ENCODE measurements at places on chromosomes 2 and 18.
A peak's percentile ranks its signal among the peaks of the same experiment; 100 is the strongest.

GRCh38 chr2:6358546-6358945 lies 507.2 kb downstream of the CMPK2 start:
- H3K36me3 ChIP-seq, result no peaks in the 10 kb centered on the region
- H3K27ac ChIP-seq, result no peak overlapping the region
- H3K27me3 ChIP-seq, result no peaks in the 10 kb centered on the region
- H3K4me3 ChIP-seq, result no peak overlapping the region
- no peaks in the 10 kb centered on the region for H3K4me1 ChIP-seq
- no peak for DNase-seq

GRCh38 chr18:3150274-3150673 lies 69.5 kb downstream of the MYOM1 start:
- DNase-seq, result no peak
- no peak overlapping the region for H3K27ac ChIP-seq
- peaks cover 10% of the 10 kb centered on the region for H3K4me1 ChIP-seq
- no peaks in the 10 kb centered on the region for H3K27me3 ChIP-seq
- peaks cover 2% of the 10 kb centered on the region for H3K36me3 ChIP-seq

DNA sequence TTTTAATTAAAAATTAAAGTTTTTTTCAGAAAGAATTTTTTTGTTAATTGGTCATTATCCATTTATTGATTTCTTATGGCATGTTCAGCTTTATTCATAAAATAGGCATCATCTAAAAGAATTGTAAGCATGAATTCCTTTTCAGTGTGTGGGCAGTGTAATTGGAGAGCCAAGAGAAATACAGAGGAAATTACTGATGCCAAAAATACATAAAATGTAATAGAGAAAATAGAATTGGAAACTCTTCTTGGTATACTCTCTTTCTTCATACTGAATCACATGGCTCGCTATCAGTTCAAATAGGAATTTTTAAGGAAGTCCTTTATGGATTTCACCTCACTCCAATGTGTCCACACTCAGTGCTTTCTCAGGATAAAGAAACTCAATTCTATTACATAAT lies 663.6 kb upstream of the NRXN1 start:
- no peak overlapping the region for H3K4me3 ChIP-seq
- no peaks in the 10 kb centered on the region for H3K4me1 ChIP-seq
- no peak for DNase-seq
- H3K27me3 ChIP-seq, result no peaks in the 10 kb centered on the region
- no peak overlapping the region for H3K27ac ChIP-seq

DNA sequence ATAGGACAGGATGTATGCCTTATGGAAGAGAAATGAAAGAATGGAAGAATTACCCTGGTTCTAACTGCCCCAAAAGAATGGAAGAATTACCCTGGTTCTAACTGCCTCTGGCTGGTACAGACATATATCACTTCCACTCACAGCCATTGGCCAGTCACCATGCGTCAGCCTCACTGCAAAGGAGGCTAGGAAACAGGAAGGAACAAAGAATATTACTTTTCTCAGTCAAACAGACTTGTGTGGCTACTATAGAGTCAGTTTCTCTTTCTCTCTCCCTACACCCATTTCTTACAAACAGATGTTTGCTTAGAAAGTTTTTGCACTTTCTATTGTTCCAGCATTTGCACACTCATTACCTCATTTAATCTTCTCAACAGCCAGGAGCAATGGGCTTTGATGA lies 1111.1 kb upstream of the KLHL29 start:
- H3K27me3 ChIP-seq, result no peaks in the 10 kb centered on the region
- no peaks in the 10 kb centered on the region for H3K4me1 ChIP-seq
- no peaks in the 10 kb centered on the region for H3K36me3 ChIP-seq

DNA sequence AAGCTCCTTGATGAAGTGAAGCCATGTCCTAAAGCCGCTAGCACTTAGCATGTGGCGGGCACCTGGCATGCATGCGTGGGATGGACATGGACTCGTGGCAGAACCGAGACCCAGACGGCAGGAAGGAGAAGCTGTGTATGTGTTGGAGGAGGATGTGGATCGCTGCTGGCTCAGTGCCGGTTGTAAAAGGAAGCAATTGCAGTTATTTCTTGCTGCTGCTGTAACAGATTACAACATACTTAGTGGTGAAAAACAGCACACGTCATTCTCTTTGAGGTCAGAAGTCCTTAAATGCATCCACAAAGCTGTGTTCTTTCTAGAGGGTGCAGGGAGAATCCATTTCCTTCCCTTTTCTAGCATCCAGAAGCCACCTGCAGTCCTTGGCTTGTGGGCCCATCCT lies 74.6 kb downstream of the AGAP1 start:
- H3K27me3 ChIP-seq, result peaks cover 59% of the 10 kb centered on the region
- H3K4me1 ChIP-seq, result no peaks in the 10 kb centered on the region
- no peaks in the 10 kb centered on the region for H3K36me3 ChIP-seq
- H3K4me3 ChIP-seq, result no peak overlapping the region
- no peak for DNase-seq

DNA sequence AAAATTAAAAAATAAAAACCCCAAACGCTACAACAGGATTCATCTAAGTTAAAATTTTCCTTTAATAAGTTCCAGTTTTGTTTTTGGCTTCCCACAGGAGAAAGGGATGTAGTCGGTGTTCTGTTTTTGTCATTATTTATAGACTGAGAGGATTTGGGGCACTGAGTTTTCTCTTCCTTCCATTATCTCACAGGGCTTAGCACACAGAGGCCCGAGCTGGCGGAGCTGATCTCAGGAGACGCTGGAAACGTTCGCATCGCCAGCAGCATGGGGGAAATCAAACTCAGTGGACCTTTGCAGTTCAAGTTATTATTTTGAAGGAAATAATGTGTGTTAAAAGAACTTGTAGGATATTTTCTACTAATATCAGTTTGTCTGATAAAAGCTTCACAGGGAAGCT lies 669.7 kb upstream of the SALL3 start:
- H3K36me3 ChIP-seq, result no peaks in the 10 kb centered on the region
- no peak overlapping the region for H3K4me3 ChIP-seq
- H3K27me3 ChIP-seq, result peaks cover 1% of the 10 kb centered on the region
- H3K27ac ChIP-seq, result no peak overlapping the region

GRCh38 chr2:150101947-150102346 lies 385.5 kb downstream of the RND3 start:
- no peaks in the 10 kb centered on the region for H3K36me3 ChIP-seq
- no peak for DNase-seq
- no peaks in the 10 kb centered on the region for H3K27me3 ChIP-seq
- no peaks in the 10 kb centered on the region for H3K4me1 ChIP-seq
- H3K4me3 ChIP-seq, result no peak overlapping the region
- no peak overlapping the region for H3K27ac ChIP-seq

- peaks cover 12% of the 10 kb centered on the region for H3K27me3 ChIP-seq
- no peak for DNase-seq
- no peak overlapping the region for H3K4me3 ChIP-seq
- H3K27ac ChIP-seq, result no peak overlapping the region
Observed at GRCh38 chr18:43571078-43571689, 293.9 kb upstream of the SYT4 start.

DNA sequence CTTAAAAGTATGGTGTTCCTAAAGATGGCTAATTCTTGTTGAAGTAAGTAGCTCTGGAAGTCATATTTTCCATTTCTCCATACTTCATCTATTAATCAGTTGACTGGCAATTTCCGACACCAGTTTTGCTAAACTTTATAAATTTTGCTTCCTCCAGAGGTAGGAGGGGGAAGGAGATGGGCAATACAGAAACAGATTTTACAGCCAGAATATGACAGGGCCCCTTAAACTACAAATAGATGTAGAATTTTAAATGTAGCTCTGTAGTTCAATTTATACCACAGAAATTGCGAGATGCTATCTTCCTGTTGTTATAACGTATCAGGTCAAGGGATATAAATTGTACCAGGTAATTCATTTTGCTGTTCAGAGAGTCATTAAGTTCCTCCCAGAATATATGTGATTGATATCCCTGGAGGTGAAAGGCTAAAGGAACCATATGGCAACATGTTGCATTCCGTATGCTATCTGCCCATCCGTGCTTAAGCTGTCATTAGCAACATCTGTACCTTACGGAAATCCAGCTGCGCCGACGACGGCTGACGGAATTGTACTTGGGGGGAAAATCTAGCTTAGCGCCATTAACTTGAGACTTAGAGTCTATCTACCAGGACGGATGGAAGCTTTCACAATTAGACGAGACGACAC lies 8.4 kb upstream of the NR4A2 start:
- H3K27me3 ChIP-seq, result no peaks in the 10 kb centered on the region
- DNase-seq, result peak; percentile 21
- H3K4me3 ChIP-seq, result peak overlapping the region; percentile 96
- H3K4me1 ChIP-seq, result peaks cover 12% of the 10 kb centered on the region

GRCh38 chr18:616380-616995 lies 19.7 kb downstream of the CLUL1 start:
- no peak overlapping the region for H3K4me3 ChIP-seq
- H3K27me3 ChIP-seq, result peaks cover 28% of the 10 kb centered on the region
- H3K27ac ChIP-seq, result no peak overlapping the region
- peaks cover 2% of the 10 kb centered on the region for H3K4me1 ChIP-seq
- H3K36me3 ChIP-seq, result peaks cover 2% of the 10 kb centered on the region

GRCh38 chr2:134725876-134726275 lies 7.1 kb upstream of the TMEM163 start:
- peaks cover 48% of the 10 kb centered on the region for H3K27me3 ChIP-seq
- H3K36me3 ChIP-seq, result peaks cover 2% of the 10 kb centered on the region
- no peak for DNase-seq

DNA sequence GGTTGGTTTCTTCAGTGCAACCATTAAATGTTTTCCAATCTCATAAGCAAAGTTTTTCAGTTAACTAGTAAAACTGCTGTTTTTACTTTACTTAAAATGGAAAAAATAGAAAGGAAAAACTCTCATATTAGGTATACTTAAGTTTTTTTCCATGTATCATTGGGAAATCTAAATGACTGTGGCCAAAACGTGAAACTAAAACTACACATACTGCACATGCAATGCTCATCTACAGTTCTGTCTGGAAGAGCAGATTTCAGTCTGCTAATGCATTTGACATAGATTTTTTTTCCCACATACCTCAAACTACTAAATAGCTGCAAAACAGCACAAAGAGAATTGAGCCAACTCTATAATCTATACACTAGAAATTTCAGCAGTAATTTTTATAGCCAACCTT lies 62.6 kb downstream of the COL5A2 start:
- H3K27me3 ChIP-seq, result peaks cover 13% of the 10 kb centered on the region
- no peak overlapping the region for H3K27ac ChIP-seq
- H3K4me1 ChIP-seq, result no peaks in the 10 kb centered on the region
- no peak overlapping the region for H3K4me3 ChIP-seq
- DNase-seq, result no peak

- H3K27ac ChIP-seq, result no peak overlapping the region
- no peaks in the 10 kb centered on the region for H3K4me1 ChIP-seq
- no peak overlapping the region for H3K4me3 ChIP-seq
- no peak for DNase-seq
- peaks cover 5% of the 10 kb centered on the region for H3K27me3 ChIP-seq
Observed at GRCh38 chr2:239792405-239793084, 232.6 kb downstream of the NDUFA10 start.

GRCh38 chr2:158325031-158325781 lies 131.3 kb downstream of the CCDC148 start:
- H3K27ac ChIP-seq, result no peak overlapping the region
- no peak overlapping the region for H3K4me3 ChIP-seq
- H3K36me3 ChIP-seq, result no peaks in the 10 kb centered on the region
- DNase-seq, result no peak

GRCh38 chr2:143241403-143242088 lies 112.3 kb downstream of the ARHGAP15 start:
- H3K27me3 ChIP-seq, result no peaks in the 10 kb centered on the region
- H3K36me3 ChIP-seq, result peaks cover 5% of the 10 kb centered on the region
- H3K4me1 ChIP-seq, result peaks cover 11% of the 10 kb centered on the region
- H3K4me3 ChIP-seq, result no peak overlapping the region
- DNase-seq, result no peak
- H3K27ac ChIP-seq, result peak overlapping the region; percentile 17

DNA sequence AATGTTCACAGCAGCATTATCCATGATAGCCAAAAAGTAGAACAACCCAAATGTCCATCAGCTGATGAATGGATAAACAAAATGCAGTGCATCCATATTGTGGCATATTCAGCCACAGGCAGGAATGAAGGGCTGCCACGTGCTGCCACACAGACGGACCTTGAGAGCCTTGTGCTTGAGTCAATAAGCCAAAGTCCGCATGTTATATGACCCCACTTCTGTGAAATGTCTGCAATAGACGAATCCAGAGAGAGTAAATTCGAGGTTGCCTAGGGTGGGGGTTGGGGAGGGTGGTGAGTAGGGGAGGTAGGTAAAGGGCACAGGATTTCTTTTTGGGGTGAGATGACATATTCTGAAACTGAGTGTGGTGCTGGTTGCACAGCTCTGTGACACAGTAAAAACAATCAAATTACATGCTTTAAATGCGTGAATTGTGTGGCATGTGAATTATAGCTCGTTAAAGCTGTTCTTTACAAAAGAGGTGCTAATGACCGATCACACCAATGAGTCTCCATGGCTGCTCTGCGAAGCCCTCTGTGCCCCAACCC lies 38.9 kb upstream of the LDLRAD4 start:
- H3K4me1 ChIP-seq, result peaks cover 7% of the 10 kb centered on the region
- no peak for DNase-seq
- no peak overlapping the region for H3K4me3 ChIP-seq
- H3K27ac ChIP-seq, result no peak overlapping the region
- H3K27me3 ChIP-seq, result peaks cover 19% of the 10 kb centered on the region
- H3K36me3 ChIP-seq, result peaks cover 3% of the 10 kb centered on the region

DNA sequence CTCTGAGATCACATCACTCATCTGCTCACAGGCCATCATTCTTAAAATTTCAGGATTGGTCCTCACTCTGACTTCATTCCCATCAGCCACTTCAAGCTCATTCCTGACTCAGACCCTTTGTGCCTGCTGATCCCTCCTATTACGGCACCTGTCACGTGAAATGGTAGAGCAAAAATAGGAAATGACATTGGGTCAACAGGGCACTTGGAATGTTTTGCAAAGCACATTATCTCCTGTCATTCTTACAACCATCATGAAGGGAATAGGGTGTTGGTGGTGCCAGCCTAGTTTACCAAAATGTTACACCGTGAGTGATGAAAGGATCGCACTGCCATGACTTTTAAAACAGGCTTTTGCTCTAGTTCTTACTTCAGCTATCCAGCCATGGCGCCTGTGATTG lies 61.1 kb downstream of the EIF5B start:
- no peak for DNase-seq
- H3K4me3 ChIP-seq, result no peak overlapping the region
- H3K27me3 ChIP-seq, result no peaks in the 10 kb centered on the region
- peaks cover 2% of the 10 kb centered on the region for H3K4me1 ChIP-seq

- H3K27me3 ChIP-seq, result no peaks in the 10 kb centered on the region
- H3K27ac ChIP-seq, result no peak overlapping the region
- no peak for DNase-seq
- H3K36me3 ChIP-seq, result no peaks in the 10 kb centered on the region
Observed at GRCh38 chr18:60215432-60215831, 157.1 kb downstream of the MC4R start.

DNA sequence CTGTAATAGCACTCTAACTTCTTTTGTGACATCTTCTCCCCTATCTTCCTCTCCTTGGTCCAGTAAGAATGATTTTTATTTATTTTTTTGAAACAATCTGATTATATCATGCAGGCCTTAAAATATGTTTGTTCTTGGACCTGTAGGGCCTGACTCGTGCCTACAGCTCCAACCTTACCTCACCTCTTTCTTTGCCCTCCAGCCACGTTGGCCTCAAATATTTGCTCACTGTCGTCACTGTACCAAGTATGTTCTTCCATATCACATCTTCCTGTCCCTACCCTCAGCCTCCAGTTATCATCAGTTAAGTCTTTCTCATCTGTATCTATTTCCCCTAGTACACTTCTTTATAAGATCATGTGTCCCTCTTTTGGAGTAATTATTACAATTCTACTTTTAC lies 125.5 kb downstream of the CDH7 start:
- H3K4me3 ChIP-seq, result no peak overlapping the region
- no peaks in the 10 kb centered on the region for H3K4me1 ChIP-seq
- H3K36me3 ChIP-seq, result no peaks in the 10 kb centered on the region
- no peaks in the 10 kb centered on the region for H3K27me3 ChIP-seq
